ENCODE measurements at places on chromosomes 1 and 21.

DNA sequence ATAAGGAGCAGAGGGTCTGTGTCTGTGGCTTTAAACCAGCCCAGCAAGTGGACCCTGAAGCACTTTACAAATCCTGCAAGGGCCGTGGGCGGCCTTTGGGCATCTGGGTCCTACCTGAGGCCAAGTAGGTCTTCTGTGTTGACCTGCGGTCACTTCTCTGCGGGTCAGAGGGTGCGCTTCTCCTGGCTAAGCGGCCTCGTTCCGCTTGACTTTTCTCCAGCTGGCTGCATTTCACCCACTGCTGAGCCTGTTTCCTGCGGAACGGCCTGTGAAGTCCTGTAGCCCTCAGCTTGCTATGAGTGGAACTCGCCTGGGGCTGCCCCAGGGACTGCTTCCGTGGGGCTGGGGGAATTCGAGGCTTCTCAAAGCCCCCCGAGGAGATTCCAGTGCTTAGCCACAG lies 43.3 kb downstream of the SLC37A1 start:
- DNase-seq, result no peak

DNA sequence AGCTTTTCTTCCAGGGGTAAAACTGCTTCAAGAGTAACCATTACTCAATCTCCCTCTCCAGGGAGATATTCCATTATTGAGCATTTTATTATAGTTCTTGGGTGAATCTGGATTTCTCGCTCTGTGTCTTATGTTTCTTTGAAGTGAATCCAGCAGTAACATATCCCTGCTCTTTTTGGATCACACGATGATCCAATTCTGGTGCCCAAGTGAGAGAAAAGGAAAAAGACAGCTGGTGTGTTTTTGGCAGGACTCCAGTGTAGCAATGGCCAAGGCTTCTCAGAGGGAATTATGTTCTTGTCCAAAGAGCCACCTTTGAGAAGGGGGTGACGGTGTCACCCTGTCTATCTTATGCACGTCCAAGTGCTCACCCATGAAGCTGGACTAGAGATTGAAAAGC lies 140.3 kb upstream of the ERRFI1 start:
- DNase-seq, result no peak

DNA sequence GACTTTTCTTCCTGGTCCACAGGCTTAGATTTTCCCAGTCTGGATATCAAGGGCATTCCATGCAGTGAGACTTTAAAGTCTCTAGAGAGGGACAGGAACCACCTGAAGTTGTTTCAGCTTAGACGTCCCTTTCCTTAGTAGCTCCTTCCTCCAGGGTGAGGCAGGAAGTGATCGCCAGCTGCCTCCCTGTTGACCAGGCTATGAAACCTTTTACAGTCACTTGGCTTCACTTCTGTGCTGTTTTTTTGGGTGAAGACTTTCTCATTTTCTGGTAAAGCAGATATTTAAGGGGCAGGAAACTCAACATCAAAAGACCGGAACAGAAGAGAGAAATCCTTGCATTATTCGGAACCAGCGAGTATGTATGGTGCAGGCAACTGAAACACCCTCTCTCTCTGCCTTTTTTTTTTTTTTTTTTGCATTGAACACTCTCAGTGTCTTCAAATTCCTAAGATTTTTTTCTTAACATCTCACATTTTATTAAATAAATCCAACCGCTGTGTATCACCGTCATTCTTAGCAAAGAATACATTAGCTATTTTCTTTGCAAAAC lies 234.6 kb upstream of the IRF2BP2 start:
- no peak for DNase-seq

DNA sequence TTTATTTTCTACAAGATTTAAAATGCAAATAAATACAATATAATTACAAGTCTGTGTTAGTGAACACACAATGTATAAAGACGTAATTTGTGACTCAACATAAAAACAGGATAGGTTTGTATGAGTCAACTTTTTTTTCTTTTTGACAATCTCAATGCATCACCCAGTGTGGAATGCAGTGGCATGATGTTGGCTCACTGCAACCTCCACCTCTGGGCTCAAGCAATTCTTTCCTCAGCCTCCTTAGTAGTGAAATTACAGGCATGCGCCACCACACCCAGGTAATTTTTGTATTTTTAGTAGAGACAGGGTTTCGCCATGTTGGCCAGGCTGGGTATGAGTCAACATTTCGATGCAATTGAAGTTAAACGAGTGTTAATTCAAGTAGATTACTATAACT lies 5.9 kb upstream of the SPRR2E start:
- no peak for DNase-seq

DNA sequence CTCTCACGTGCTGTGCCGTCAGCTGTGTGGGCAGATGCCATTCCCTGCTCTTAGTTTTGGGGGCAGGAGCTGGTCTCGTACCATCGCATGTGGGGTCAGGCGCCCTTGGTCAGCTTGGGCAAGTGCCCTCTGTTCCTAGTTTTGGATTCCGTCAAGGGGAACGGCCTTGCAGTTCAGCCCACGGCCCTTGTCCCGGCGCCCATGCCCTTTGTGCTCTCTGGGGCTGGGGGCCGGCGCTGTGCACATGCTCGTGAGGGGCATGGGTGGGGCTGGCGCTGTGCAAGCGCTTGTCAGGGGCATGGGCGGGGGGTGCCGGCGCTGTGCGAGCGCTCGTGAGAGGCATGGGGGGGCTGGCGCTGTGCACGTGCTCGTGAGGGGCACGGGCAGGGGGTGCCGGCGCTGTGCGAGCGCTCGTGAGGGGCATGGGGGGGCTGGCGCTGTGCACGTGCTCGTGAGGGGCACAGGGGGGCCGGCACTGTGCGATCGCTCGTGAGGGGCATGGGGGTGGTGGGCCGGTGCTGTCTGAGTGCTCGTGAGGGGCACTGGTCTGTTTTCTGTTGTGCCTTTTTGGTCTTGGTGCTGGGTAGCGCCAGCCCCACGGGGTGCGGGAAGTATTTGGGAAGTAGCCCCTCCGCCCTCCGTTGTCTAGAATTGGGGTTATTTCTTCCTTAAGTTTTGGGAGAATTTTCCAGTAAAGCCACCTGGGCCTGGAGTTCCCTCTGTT lies 29.5 kb upstream of the DIP2A start:
- no peak for DNase-seq

DNA sequence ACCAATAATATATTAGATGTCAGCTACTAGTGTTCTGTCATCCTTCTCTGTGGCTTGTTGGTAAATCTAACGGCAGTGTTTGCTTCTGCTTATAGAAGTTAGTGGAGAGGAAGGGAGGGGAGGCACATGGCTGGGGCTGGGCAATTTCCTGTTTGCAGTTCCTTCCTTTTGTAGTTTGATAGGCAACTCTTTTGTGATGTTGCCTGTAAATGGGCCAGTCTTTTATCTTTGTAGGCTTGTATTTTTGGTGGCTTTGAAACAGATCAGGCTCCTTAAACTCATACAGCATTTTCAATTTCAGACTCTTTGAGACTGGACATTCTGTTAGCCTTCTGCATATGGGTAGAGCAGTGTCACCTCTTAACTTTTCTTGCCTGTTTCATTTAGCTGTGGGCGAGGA lies 48.1 kb downstream of the CDC14A start:
- DNase-seq, result no peak

DNA sequence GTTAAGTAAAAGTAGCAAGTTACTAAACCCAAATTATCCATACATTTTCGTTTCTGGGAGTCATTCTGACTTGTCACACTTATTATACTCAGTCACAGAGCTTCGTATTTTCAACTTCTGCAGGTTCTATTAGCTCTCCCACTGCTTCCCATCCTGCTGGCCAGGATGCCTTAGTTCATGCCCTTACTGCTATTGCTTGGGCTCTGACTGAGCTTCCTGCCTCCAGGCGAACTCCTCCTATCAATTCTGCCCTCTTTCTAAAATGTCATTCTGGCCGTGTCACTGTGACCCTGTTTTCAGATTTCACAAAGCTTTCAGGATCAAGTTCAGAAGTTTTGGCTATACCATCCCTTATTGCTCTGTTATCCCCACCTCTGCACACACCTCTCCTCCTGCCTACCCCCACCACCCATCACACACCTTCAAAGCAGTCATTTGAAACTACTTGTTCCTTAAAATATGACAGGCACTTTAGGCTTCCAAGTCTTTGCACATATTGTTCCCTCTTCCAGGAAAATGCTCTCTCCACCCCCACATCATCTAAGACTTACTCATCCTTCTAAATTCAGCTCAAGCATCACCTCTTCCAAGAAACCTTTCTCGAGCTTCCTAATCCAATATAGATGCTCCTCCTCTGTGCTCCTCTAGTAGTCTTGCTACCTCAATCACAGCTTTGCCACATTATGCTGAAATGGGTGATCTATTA lies 278.0 kb downstream of the BRINP2 start:
- no peak for DNase-seq

DNA sequence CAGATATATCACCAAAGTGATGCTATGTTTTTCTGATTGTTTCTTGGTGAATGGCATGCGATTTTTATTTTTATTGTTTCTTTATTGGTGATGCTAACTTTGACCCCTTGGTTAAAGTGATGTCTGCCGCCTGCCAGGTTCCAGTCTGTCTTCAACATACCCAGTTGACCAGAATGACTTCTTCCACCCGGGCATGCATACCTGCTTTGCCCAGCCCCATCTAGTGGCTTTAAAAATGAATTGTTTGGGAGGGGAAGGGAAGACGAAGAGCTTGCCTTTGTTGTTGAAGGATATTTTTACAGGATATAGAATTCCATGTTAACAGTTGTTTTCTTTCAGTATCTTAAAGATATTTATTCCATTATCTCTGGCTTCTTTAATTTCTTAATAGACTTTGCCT lies 65.1 kb downstream of the ATG4C start:
- DNase-seq, result no peak

- DNase-seq, result no peak
Observed at GRCh38 chr1:220426989-220427388, 100.9 kb upstream of the MARK1 start.

DNA sequence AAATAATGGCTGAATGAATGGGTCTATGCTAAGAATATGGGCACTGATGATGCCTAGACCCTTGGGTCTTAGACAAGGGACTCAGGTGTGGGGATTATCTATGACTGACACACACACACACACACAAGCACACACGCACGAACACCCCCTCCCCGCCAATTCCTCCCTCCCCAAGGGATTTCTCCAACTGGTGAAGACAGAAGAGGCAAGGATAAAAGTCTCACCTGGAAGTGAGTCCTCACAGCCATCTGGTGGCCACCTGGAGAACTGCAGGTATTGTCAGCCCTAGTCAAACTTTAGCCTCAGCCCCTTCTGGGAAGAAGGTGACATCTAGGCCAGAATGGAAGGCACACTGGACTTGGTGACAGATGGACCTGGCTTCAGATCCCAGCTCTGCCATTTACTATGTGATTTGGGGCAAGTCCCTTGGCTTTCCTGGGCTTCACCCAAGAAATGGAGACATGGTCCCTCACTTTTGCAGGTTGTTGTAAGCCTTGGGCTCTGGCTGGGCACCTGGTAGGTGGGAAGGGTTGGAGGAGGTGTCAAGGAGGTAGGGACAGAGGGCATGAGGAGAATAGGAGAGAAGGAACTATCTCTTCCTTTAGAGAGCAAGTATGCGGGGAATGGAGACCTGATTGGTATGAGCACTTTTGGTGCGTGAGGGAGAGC lies 4.0 kb upstream of the GPR3 start:
- no peak for DNase-seq

- DNase-seq, result no peak
Observed at GRCh38 chr1:239814306-239814881, 277.3 kb upstream of the FMN2 start.

DNA sequence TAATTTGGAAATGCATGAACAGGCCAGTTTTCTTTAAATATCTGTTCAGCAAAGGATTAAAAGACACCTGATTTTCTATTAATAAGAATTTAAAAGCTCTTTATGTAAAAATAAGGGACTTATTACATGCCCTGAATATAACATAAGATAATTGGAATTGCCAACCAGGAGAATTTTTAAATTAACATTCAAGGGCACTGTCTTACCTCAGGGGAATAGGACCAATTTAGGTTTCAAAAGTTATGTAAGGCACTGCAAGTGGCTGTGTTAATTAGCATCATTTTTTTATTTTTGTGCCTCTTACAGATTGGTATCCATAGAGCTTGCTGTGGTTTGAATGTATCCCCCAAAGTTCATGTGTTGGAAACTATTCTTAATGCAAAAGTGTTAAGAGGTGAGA lies 1.3 kb upstream of the NEK2 start:
- no peak for DNase-seq

- DNase-seq, result no peak
Observed at GRCh38 chr1:11575553-11575952, 78.7 kb downstream of the FBXO2 start.

- no peak for DNase-seq
Observed at GRCh38 chr1:85297855-85298629, 21.6 kb upstream of the BCL10 start.

DNA sequence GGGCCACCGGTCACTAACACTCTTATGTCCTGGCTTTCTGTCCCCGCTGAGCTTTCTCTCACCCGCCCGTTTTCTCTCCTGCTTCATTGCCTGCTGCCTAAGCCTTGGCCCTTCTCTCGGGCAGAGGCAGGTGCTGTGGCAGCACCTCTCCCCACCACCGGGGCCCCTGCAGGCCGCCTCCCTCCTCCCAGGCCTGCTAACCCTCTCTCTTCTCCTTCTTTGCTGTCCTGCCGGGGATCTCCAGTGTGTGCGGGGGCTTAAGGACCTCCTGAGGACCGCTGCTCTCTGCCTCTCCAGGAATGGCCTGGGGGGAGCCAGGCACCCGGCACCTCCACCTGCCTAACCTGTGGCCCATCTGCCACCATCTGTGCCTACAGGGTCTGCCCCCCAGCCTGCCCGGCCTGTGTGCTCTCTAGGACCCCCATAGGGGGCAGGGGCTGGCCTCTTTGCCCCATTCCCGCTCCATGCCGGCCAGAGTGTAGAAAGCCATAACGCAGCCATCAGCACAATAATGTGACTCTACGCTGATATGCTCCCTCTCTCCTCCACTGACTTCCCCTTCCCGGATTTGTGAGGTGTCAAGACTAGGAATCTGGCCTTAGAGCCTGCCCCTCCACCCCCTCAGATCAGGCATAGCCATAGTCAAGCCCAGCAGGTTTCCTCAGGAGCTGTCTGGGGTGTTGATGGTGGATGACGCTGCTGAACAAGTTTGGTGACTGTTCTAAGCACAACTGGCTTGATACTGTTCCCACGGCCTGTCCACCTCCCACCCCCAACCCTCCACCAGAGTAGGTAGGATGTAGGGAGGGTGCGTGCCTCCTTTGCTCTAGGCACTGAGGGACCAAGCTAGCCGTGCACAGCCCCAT lies 6.1 kb upstream of the SFN start:
- DNase-seq, result no peak

DNA sequence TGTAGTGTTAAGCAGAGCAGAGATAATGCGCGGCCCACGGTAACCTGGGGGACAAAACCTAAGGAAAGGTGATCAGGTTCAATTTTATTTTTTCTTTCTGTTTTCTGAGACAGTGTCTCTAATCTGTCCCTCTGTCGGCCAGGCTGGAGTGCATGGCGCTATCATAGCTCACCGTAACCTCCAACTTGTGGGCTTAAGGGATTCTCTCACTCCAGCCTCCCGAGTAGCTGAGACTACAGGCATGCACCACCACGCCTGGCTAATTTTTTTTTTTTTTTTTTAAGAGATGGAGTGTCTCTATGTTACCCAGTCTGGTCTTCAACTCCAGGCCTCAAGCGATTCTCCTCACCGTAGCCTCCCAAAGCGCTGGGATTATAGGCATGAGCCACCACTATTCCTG lies 724 bp upstream of the ANKRD35 start:
- DNase-seq, result no peak
